Activated CD4-positive, alpha-beta T cell treated with anti-CD3 and anti-CD28 coated beads for 24 hours (primary cell): ENCODE measurements at places on chromosomes 12 and 14.

DNA sequence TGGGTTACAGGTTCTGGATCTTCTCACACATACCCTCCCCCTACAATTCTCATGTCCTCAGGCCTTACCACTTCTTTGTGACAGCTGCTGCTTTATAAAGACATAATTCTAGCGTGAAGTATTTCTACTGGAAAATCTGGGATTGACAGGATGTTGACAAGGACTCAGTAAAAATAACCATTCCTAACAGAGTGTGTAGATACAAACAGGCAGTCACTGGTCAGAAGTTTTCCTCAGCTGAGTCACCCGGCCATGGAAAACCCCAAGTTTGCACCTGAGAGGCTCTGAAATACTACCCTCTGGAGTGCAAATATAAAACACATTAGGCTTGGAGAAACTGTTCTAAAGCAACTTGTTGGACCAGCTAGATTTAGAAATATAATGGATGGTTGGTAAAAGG is 54.4 kb downstream of the SPPL3 start:
- no peak for DNase-seq

DNA sequence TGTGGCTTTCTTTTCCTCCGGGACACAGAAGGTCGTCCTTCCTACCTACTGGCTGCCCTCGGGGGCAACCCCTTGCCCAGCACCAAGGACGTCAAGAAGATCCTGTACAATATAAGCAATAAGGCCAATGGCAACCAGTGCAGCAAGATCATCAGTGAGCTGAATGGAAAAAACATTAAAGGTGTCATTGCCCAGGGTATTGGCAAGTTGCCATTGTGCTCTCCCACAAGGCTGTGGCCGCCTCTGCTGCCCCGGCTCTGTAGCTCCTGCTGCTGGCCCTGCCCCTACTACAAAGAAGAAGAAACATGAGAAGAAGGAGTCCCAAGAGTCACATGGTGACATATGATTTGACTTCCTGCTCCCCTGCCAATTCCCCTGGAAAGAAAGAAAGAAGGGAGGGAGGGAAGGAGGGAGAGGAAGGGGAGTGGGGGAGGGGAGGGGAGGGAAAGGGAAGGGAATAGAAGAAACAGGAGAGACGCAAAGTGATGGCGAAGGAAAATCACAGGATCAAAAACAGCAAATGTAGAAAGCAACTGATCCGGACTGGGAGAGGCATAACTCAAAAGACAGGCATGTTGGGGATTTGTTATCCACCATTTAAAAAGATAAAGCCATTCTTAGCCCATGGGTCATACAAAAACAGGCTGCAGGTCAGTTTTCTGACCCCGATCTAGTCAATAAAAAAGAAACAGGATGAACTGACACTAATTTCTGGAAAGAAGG is 61.3 kb upstream of the RESF1 start:
- DNase-seq: no peak

DNA sequence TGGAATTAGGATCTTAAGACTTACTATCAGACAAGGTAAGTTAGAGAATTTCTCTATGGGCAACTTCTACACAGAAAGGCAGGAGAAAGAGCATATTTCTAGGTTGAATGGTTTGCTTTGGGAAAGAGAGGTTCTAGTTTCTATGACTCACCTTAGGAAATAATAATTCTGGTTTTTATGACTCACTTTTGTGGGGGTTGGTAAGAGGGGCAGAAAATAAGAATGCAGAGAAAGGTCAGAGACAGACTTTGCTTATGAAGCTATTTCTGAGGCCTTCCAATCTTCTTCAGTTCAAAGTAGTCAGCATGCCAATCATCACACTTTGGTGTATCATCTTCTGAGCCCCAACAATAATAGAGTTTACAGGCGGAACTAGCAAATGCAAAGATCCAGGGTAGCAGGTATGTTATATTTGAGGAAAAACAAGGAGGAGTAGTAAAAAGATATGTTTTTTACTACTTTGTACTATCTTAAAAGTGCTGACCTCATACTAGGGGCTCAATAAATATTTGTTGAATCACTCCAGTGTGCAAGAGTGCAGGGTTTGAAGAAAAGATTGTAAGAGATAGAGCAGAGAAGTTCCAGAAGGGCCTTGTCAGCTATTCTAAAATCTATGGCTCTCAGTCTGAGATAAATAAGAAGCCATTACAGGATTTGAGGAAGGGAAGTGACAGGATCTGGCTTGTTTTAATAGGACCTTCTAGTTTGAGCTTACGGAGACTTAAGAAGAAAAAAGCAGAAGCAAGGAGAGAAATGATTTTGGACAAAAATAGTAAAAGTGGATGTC is 56.7 kb upstream of the LRFN5 start:
- no peak for DNase-seq

DNA sequence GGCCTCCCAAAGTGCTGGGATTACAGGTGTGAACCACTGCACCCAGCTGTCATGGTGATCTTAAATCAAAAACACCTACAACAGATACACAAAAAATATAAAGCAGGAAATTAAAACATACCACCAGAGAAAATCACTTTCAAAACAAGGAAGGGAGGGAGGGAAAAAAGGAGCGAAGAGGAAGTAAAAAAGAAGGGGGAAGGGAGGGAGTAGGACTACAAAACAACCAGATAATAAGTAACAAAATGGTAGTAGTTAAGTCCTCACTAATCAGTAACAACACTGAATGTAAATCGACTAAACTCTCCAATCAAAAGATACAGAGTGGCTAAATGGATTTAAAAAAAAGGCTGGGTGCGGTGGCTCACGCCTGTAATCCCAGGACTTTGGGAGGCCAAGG is 89.0 kb downstream of the SH2B3 start:
- no peak for DNase-seq

DNA sequence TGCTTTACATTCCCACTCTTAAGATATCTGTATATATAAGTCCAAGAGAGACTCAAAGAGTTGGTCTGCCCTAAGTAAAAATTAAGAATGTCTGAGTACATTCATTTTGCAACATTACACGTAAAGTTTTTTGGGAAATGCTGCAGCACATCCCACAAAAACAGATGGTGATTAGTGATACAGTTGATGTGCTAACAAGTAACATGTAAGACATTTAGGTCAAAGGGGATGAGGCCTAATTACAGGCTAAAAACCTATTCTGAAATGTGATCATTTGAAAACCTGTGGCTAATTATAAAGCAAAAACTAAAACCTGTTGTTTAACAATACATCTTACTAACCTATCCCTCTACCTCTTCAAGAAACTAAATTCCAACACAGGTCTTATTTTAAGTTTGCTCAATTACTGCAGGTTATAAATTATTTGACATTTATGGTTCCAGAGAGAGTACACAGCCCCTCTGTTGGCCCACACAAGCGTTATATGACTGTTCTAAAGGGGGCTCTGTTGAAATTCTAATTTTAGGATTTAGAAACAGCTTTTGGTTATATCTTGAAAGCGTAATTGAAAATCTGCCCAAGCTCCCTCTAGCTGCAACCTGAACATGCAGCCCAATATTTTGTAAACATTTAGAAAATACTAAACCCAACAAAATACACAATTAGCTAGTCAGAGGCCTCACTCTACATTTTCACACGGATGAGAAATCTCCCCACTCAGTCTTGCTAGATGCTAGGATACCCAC is 42.9 kb downstream of the BRAP start:
- no peak for DNase-seq
